ENCODE measurements at places on chromosomes 3 and 15. TPM values are rescaled to one million over a fixed set of nuclear protein-coding genes. Genes with fewer than 3 reads are reported as not detected.

GRCh38 chr15:77556622-77557021, 76.1 kb downstream of the LINGO1 start:
- DNase-seq, result no peak

DNA sequence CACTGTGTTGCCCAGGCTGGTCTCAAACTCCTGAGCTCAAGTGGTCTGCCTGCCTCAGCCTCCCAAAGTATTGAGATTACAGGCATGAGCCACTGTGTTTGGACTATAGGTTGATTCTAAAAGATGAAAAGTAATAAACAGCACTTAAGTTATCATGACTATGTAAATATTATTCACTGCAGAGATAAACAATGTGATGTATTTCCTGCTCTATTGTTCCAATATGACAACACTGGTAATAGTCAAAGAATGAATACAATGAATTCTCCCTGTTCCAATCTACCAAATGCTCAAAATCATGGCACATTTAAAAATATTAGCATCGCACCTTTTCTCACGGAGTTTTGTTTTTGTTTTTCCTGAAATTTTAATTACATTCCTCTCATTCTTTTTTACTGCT, 36.8 kb upstream of the TBL1XR1 start:
- DNase-seq, result no peak

DNA sequence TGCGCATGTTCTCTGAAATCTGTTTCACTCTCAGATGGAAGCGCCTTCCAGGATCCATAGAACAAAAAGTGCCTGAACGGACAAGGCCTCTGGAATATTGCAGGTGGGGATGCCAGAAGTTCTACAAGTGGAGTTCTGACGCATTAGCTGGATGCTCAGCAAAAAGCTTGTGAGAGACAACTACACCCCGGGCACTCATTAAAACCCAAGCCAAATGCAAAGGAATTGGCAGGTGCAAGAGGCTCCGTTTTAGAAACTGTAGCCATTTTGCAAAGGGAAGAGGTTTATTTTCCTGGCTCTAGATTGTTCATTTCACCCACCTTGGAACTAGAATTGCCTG, 35.2 kb upstream of the SLC24A5 start:
- no peak for DNase-seq

DNA sequence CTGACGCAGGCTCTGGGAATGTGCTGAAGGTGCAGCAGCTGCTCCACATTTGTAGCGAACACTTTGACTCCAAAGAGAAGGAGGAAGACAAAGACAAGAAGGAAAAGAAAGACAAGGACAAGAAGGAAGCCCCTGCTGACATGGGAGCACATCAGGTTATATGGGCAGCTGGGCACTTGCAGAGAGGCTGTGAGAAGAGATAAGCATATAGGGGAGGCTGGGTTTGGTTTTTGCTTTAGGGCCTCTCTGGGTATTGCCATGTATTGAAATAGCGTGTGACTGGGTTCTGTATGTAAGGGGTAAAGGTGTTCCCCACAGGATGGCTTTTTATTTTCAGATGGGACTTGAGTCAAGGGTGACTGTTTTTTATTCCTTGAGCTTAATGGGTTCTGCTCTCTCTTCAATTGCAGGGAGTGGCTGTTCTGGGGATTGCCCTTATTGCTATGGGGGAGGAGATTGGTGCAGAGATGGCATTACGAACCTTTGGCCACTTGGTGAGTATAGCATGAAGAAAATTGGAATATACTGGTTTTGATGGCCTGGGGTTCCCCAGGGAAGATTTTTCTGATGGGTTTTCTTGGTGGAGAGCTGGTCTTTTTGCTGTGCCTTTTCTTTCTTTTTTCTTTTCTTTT, 7.4 kb downstream of the PSMD2 start:
- DNase-seq, result no peak

GPR87 gene
- 0.22 TPM for total RNA-seq
